ENCODE measurements at places on chromosomes 3 and 15. TPM values are rescaled to one million over a fixed set of nuclear protein-coding genes. Genes with fewer than 3 reads are reported as not detected.

ARGFX gene
- not detected for total RNA-seq

IGSF11 gene
- total RNA-seq: not detected

ELL3 gene
- total RNA-seq: 1.8 TPM

ALPK3 gene
- total RNA-seq: 0.18 TPM

GRCh38 chr15:60413231-60413824 is 15.5 kb upstream of the ANXA2 start:
- DNase-seq: no peak

GRCh38 chr15:58505581-58505980 is 73.8 kb downstream of the LIPC start:
- no peak for DNase-seq

DNA sequence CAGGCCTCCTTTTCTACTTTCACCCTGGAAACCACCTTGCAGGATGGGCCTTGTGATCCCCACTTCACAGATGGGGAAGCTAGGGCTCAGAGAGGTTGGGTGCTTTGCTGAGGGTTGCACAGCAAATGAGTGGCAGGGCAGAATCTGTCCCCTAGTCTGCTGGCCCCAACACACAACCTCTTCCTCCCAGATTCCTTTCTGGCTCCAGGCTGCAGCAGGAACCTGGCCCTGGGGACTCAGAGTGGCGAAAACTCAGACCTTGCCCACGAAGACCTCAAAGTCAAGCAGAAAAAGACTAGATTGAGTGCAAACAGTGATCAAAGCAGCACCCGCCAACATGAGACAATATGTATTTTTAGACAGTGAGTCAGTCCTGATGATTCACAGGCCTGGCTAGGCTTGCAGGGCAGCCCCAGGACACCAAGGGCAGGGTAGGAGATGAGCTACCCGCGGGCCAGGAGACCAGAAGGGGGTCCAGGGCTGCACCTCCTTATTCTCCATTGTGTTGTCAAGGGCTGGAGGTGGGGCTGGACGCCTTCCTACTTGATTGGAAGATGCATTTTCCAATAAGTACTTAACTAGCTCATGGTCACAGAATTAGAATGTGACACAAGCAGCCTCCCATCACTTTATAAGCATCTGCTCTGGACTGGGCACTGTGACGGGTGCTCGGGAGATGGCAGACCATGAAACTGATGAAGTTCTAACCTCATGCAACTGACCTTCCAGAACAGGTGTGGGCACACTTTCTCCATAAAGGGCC is 23.9 kb downstream of the GOLGA6L2 start:
- no peak for DNase-seq

DNA sequence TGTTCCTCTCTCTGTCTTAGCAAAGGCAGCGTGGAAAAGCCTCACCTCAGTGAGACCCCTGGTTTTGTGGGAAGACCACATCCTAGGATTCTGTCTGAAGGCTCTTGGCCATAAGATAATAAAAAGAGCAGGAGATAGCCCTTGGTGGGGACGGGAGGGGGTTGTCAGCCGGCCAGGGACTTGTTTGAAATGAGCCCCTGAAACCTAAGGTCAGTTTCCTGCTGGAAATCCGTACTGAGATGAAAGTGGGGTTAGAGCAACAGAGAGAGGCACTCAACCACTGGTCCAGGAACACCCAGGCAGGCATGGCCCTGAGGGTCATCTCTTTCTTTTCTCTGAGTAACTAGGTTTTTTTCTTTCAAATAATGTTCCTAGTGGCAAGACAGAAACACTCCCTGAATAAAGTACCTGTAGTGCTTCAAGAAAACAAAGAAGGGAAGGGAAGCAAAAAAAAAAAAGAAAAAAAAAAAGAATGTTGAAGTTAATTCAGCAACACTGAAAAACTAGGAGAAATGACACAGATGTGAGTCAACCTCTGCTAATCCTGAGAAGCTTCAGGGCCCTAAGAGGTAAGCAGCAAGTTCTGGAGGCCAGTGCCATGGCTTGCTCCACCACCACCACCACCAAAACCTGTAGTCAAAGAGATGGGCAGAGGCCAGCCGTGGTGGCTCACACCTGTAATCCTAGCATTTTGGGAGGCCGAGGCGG is 3.2 kb downstream of the ITGB5 start:
- DNase-seq: no peak

GRCh38 chr3:60343831-60344230 is 907.4 kb downstream of the FHIT start:
- DNase-seq: no peak

DNA sequence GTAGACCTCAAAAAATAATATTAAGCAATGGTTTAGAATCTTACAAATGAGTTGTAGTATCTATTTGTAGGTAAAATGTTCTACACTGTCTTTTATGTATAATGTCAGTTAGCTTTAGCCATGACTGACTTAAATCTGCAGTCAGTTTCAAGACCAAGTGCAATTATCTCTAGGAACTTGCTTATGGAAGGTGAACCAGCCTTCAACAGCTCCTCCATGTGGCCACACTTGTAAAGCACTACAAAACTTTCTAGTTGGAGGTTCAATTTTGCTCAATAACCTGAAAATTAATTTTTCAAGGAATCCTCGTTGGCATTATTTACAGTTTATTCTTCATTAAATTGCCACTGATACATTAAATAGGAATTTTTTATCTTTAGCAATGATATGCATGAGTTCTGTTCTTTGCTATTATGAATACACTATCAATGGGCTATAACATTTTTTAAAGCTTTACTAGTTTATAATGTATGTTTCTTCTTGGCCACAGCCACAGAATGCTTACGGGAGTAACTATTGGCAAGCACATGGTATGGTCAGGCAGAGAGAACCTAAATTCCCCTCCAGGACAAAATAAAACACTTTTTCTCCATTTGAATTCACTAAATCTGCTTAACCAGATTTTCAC is 315.3 kb upstream of the UBE2E2 start:
- DNase-seq: no peak

DNA sequence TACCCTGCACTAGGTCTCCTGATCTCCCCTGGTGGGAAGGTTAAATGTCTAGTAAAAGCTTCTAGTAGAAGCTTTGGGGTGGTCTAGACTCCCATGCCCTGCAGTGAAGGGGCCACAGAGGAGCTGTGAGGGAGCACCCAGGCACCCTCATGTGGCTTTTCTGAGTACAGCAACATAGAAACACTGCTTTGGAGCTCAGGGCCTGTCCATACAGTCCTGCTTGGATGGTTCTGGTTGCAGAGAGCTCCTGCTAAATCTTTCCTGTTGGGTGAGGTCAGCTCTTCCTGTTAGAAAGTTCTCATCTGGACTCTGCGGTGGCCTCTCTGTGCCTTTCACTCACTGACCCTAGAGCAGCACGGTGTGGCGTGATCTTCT is 47.8 kb downstream of the GPD1L start:
- no peak for DNase-seq

GRCh38 chr3:82940124-82940523 is 1178.7 kb upstream of the GBE1 start:
- DNase-seq: no peak

DNA sequence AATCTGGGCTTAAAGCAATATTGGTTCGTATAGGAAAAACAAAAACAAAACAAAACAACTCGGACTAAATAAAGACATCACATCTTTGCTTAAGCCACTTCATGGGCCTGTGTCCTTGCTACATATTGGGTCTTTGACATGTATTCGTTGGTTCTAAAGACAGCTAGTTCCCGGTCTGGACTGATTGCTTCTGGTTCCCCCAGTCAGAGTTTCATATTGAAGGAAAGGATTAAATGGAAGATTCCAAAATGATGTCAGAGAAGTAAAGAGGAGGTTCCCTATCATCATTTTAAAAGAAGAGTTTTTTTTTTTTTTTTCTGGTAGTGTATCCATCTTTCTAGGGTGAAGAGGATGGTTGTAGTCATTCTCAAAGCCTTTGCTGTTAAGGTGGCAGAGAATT is 2.3 kb downstream of the OXSR1 start:
- DNase-seq: no peak

DNA sequence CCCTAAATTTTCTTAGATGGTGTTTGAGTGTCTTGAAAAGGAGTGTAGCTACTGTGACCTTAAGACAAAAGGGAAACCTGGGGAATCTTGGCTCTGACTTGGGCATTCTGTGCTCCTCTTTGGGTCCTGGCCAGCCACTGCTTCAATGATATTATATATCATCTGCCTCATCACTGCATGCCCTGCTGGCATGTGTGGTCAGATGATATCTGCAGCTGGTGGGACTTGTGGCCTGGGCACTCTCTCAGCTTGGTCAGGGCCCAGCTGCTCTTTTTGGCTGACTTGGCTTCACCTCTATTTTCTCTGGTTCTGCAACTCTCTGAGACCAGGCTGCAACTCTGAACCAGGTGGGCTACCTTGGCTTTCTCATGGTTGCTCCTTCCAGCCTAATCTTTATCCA is 446.1 kb upstream of the RARB start:
- no peak for DNase-seq

Measured in CD8-positive, alpha-beta memory T cell (primary cell).